ENCODE measurements at places on chromosomes 11 and 22. TPM values are rescaled to one million over a fixed set of nuclear protein-coding genes. Genes with fewer than 3 reads are reported as not detected.

The LUZP2 gene
- total RNA-seq, result not detected

The RAB36 gene
- 9.7 TPM for total RNA-seq

The TTC28 gene
- total RNA-seq, result 36.9 TPM

The LMF2 gene
- total RNA-seq, result 34.9 TPM

All from esophagus muscularis mucosa (tissue), 4 donors.